Activated B cell treated with CpG ODN at 0.5 μM for 24 hours (primary cell): ENCODE measurements at places on chromosomes 12 and 14. TPM values are rescaled to one million over a fixed set of nuclear protein-coding genes. Genes with fewer than 3 reads are reported as not detected.

Gene CIT
- total RNA-seq: 3.6 and 6.1 TPM in 2 replicates

Gene COQ6
- total RNA-seq: 23.0 and 30.7 TPM in 2 replicates

Gene GPR84
- not detected in 2 replicates for total RNA-seq

Gene TEX22
- 2.8 and 5.7 TPM in 2 replicates for total RNA-seq

Gene LRIG3
- not detected in 2 replicates for total RNA-seq

Gene ACVRL1
- not detected in 2 replicates for total RNA-seq

Gene PLEKHG7
- 3.4 and 4.1 TPM in 2 replicates for total RNA-seq

Gene COQ5
- total RNA-seq: 25.3 and 29.5 TPM in 2 replicates

Gene MORN3
- total RNA-seq: 0.20 and 0.42 TPM in 2 replicates

Gene TMEM52B
- total RNA-seq: not detected in 2 replicates

Gene STAT6
- 635 and 745 TPM in 2 replicates for total RNA-seq

Gene KRT72
- not detected in 2 replicates for total RNA-seq

Gene CCDC197
- not detected in 2 replicates for total RNA-seq

Gene GPR132
- total RNA-seq: 43.4 and 48.5 TPM in 2 replicates

Gene CABP1
- total RNA-seq: 0.27 TPM in 1 of 2 replicates, not detected in the other

Gene JPH4
- total RNA-seq: 1.6 and 2.0 TPM in 2 replicates

Gene ZNF605
- total RNA-seq: 12.2 and 15.4 TPM in 2 replicates

Gene DCD
- total RNA-seq: not detected in 2 replicates

Gene MEG3
- total RNA-seq: not detected in 2 replicates

Gene RNASE7
- not detected in 2 replicates for total RNA-seq

Gene DEPDC4
- total RNA-seq: 0.49 and 0.81 TPM in 2 replicates

Gene ATL1
- 0.49 and 1.4 TPM in 2 replicates for total RNA-seq

Gene PAX9
- not detected in 2 replicates for total RNA-seq
